ENCODE measurements at places on chromosomes 13 and 19. TPM values are rescaled to one million over a fixed set of nuclear protein-coding genes. Genes with fewer than 3 reads are reported as not detected.

GRCh38 chr13:18946738-18947137 is 234.9 kb downstream of the TUBA3C start:
- no peaks in the 10 kb centered on the region for H3K36me3 ChIP-seq
- DNase-seq: no peak
- peaks cover 17% of the 10 kb centered on the region for H3K27me3 ChIP-seq
- no peak overlapping the region for H3K27ac ChIP-seq
- H3K4me3 ChIP-seq: no peak overlapping the region
- no peaks in the 10 kb centered on the region for H3K4me1 ChIP-seq

DNA sequence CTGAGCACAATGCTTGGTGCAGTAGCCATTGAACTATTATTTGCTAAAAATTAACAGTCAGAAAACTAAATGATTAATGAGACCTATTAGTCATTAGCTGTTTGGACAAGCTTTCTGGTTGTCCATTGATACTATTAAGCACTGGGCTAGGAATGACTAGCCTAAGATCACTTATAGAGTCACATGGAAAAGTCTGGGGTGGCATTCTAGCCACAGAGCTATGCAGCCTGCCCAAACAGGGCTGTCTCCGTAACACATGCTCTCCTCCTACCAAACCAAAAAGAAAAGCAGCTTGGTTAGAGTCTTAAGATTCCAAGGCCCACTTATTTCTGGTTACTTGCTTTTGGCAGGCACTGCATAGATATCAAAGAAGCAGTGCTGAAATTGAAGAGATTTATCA is 193.5 kb upstream of the NBEA start:
- no peak for DNase-seq
- peaks cover 28% of the 10 kb centered on the region for H3K4me1 ChIP-seq
- no peak overlapping the region for H3K4me3 ChIP-seq
- H3K36me3 ChIP-seq: no peaks in the 10 kb centered on the region

DNA sequence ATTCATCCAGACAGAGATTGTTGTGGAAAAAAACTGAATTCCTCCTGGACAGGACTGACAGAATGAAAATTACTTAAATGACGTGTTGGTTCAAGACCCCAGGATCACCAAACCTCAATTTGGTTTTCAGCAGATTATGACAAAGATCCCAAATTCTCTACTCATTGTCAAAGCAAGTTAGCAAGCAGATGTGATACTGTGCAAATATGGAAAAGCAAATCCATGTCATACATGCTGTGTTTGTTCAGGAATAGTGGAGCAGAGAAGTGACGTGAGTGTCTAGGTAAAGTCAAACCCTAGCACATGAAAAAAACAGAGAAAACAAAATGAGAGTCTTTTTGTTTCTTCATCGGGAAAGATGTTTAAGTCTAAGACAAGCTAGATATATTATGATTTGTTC is 169.2 kb upstream of the NBEA start:
- no peaks in the 10 kb centered on the region for H3K36me3 ChIP-seq
- DNase-seq: no peak
- H3K4me3 ChIP-seq: no peak overlapping the region
- no peaks in the 10 kb centered on the region for H3K27me3 ChIP-seq
- no peaks in the 10 kb centered on the region for H3K4me1 ChIP-seq

DNA sequence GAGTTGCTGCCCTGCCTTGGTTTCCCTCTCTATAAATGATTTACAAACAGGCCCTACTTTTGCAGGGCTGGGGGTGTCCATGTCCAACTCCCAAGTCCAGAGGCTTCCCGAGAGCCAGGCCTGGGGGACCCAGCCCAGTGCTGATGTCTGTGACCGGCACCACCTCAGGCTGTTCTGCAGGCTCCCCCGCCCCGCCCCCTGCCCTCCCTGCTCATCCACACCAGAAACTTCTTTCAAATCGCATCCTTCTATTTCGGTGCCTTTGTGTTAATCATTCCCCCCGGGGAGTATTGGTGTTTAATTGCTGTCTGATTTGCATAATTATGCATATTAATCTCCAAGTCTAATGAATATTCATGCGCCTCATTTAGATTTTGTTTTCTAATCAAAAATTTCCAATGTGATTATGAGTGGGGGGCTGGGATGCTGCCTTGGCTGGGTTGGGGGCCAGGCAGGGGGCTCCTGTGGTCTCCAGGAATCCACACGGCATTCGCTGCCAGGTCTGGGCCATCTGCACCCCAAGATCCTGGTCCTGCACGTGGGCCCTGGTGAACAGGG is 19.1 kb downstream of the TCF3 start:
- no peak overlapping the region for H3K4me3 ChIP-seq
- DNase-seq: no peak
- H3K27me3 ChIP-seq: no peaks in the 10 kb centered on the region
- no peak overlapping the region for H3K27ac ChIP-seq
- H3K36me3 ChIP-seq: no peaks in the 10 kb centered on the region

- H3K27ac ChIP-seq: no peak overlapping the region
- no peaks in the 10 kb centered on the region for H3K36me3 ChIP-seq
- no peak for DNase-seq
- H3K4me1 ChIP-seq: no peaks in the 10 kb centered on the region
- H3K4me3 ChIP-seq: no peak overlapping the region
These were observed 116.4 kb downstream of the RFC3 start for GRCh38 chr13:33934343-33934742.

Gene ALKBH6
- total RNA-seq: 8.3 TPM

- no peaks in the 10 kb centered on the region for H3K27me3 ChIP-seq
- H3K36me3 ChIP-seq: no peaks in the 10 kb centered on the region
- peaks cover 61% of the 10 kb centered on the region for H3K4me1 ChIP-seq
These were observed 48.6 kb downstream of the FOXO1 start for GRCh38 chr13:40617801-40618356.

Measured in heart right ventricle (tissue), 16 donors.